ENCODE measurements at places on chromosomes 3 and 15. TPM values are rescaled to one million over a fixed set of nuclear protein-coding genes. Genes with fewer than 3 reads are reported as not detected.

SLC9C1 gene
- total RNA-seq: not detected

SCAANT1 gene
- total RNA-seq: not detected

CAMKV gene
- 0.86 TPM for total RNA-seq

MME gene
- total RNA-seq: not detected

CFAP100 gene
- not detected for total RNA-seq

ZNF80 gene
- total RNA-seq: 0.44 TPM
